Heart left ventricle (tissue), 16 donors: ENCODE measurements at places on chromosomes 13 and 19. TPM values are rescaled to one million over a fixed set of nuclear protein-coding genes. Genes with fewer than 3 reads are reported as not detected.
A peak's percentile ranks its signal among the peaks of the same experiment; 100 is the strongest.

WTIP gene
- total RNA-seq: 17.4 TPM

RAB20 gene
- total RNA-seq: 17.4 TPM

ACP5 gene
- total RNA-seq: 3.3 TPM

PDX1 gene
- total RNA-seq: not detected

SCEL gene
- total RNA-seq: not detected

DAND5 gene
- total RNA-seq: 6.1 TPM

GSX1 gene
- total RNA-seq: not detected

ADGRL1 gene
- 18.5 TPM for total RNA-seq

NLRP12 gene
- total RNA-seq: 0.40 TPM

MED25 gene
- 45.8 TPM for total RNA-seq

- DNase-seq: no peak
Observed at GRCh38 chr13:42836930-42837690, 55.7 kb downstream of the FAM216B start.

- no peak for DNase-seq
Observed at GRCh38 chr13:89324582-89324981, 1653.4 kb downstream of the SLITRK5 start.

DNA sequence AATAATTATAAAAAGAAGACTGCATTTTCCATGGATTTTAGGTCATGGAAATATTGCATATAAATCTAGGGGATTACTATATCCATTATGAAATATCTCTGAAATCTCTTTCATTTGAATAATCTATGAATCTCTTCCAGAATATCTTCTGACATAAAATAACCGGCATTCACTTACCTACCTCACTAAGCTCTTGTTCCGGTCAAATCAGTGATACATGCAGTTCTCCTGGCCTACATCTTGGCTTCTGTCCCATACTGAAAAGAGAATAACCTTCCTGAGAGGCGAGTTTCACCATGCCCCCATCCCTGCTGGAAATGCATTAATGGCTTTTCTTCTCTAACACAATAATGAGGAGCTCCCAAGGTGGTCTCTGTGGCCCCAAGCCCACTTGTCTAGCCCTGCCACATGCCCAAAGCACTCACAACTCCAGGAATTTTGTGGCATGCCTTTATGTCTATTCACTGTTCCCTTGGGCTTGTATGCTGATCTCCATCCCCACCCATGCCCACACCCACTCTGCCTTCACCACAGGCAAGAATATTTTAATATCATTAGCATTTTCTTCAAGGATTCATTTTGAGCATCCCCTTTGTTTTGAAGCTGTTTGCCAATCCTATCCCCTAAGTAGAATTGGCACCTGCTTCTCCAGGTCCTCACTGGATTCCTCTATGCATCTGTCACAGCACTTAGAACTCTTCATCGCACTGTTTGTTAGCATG lies 401.6 kb downstream of the COG6 start:
- DNase-seq: no peak

DNA sequence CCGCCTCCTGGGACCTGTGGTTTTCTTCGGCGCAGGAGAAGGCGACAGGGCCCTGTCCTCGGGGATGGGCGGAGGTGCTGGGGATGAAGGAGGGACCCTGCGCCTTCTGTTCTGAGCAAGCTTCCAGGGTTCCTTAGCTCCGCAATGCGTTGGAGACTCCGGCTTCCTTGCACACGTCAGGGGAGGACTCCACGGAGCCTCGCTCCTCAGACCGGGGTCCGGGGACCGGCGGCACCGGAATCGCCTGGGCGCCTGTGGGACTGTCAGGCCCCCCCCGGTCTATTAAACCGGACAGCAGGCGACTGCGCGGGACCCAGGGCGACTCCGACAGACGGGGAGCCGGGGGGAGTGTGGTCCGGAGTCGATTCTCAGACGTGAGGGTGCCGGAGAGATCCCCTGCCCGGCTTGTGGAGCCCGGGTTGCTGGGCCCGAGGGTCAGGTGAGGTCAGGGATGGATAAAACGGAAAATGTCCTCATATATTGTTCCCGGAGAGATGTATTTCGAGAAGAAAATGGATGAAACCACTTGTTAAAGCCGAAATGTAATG lies 227.4 kb downstream of the TEX29 start:
- DNase-seq: no peak

GRCh38 chr19:19113040-19113626 lies 25.1 kb downstream of the TMEM161A start:
- no peak for DNase-seq

GRCh38 chr13:75173457-75174356 lies 308.3 kb downstream of the TBC1D4 start:
- DNase-seq: no peak

GRCh38 chr13:30115257-30115600 lies 192.1 kb downstream of the KATNAL1 start:
- no peak for DNase-seq

DNA sequence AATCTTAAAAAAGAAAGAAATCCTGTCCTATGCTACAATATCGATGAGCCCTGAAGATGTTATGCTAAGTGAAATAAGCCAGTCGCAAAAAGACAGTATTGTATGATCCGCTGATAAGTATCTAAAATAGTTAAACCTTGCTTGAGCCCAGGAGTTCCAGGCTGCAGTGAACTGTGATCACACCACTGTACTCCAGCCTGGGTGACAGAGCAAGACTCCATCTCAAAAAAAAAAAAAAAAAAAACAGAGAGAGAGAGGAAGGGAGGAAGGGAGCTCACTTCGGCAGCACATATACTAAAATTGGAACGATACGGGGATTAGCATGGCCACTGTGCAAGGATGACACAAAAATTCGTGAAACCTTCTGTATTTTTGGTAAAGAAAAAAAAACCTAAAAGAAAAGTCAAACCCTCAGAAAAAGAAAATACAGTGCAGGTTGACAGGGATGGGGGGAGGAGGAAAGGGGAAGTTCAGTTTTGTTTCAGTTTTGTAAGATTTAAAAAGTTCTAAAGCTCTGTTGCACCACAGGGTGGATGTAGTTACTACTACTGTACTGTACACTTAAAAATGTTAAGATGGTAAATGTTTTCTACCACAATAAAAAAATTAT lies 8.4 kb downstream of the CLASRP start:
- no peak for DNase-seq

DNA sequence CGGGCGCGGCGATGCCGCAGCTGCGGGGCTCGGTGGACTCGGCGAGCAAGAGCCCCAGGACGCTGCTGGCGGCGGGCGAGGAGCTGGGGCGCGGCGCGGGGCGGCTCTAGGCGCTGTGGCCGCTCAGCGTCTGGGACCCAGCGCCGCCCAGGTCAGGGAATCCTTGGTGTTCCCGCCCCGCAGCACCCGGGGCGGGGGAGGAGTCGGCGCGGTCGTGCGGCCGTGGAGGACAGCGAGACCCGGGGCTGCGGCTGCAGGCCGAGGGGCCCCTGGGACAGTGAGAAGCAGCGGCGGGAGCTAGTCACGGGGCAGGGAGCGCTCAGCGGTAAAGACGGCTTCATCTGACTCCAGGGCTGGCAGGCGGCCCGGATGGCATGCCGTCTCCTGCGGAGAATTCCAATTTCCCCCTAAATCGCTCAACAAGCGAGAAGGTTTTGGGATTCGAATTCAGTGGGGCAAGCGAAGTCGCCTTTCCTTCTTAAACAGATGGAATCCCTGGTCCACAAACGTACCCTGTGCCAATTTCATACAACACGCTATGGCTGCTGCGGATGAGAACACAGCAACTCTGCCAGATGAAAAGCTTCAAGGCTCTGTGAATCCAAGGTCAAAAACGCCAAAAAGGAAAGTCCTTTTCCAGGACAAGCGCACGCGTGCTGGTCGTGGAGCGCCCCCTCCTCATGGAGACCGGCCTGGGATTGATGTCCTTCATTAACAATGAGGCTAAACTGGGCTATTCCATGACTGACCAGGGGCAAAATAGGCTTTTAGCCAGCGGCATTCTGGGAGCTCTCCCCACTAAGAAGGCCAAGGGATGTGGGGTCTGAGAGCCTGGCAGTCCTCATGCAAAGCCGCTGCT lies 4.2 kb upstream of the ZSCAN4 start:
- DNase-seq: peak; percentile 70

- DNase-seq: no peak
Observed at GRCh38 chr13:112450904-112451240, 74.7 kb downstream of the SPACA7 start.

GRCh38 chr13:30504081-30504480 lies 38.3 kb upstream of the HMGB1 start:
- DNase-seq: no peak

- no peak for DNase-seq
Observed at GRCh38 chr19:23774106-23774505, 15.4 kb upstream of the ZNF681 start.

DNA sequence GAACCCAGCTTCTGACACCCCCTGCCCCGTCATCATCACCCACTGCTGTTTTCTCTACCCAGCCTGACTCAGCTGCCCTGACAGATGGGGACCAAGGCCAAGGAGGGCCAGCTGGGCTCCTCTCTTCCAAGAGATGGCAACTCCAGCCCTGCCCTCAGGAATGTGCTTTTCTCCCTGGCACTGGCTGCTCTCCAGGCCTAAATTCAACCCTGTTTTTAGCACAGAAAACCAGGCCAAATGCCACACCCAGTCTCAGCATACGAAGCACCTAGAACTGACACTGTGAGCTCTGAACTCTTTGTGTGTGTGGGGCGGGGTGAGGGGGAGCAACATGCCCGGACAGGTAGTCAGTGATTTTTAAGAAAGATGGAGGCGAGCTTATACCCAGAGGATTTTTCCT lies 23.4 kb upstream of the IGFL1 start:
- DNase-seq: no peak

GRCh38 chr13:29858667-29859066 lies 8.2 kb upstream of the UBL3 start:
- no peak for DNase-seq

DNA sequence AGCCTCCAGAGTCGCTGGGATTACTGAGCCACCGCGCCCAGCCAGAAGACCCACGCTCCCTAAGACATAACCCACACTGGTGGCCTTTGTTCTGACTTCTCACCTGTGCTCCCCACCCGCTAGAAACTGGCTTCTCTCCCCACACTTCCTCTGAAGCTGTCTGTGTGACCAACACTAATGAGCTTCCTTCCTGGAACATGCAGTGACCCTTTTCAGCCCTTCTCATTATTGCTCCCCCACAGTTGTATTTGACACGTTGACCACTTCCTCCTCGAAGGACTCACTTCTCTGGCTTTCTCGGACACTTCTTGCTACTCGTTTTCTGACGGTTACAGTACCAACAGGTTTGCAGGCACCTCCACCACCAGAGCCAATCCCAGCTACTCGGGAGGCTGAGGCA lies 10.9 kb downstream of the NCR1 start:
- DNase-seq: no peak

DNA sequence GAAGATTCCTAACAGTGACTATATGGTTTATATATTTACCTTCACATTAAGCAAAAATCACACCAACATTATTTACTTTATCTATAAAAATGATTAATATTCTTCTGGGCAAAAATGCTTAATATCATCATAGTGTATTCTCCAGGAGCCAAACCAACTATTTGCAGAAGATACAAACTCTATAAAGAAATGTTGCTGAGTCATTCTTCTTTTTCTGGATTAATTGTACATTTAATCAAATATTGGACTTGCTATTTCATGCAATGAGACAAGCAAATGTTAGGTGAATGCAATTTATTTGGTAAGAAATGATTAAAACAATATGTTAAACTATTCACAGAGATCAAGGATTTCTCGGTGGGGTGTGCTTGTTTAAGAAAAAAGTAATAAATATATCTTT lies 1075.8 kb downstream of the PCDH9 start:
- no peak for DNase-seq
